Mesenteric fat pad (tissue), 1 donor: ENCODE measurements at places on chromosomes 4 and X.

- no peak for DNase-seq
Observed at GRCh38 chrX:2967998-2968909, 38.1 kb upstream of the ARSH start.

- DNase-seq: no peak
Observed at GRCh38 chr4:31341601-31342359, 621.6 kb downstream of the PCDH7 start.

GRCh38 chr4:41258783-41259182 lies 2.1 kb downstream of the UCHL1 start:
- no peak for DNase-seq

GRCh38 chr4:18203966-18204365 lies 182.4 kb upstream of the LCORL start:
- DNase-seq: no peak

- no peak for DNase-seq
Observed at GRCh38 chrX:87874043-87874442, 356.4 kb downstream of the KLHL4 start.

GRCh38 chr4:110950731-110951130 lies 327.9 kb upstream of the PITX2 start:
- no peak for DNase-seq

- no peak for DNase-seq
Observed at GRCh38 chrX:72105436-72105835, 26.3 kb downstream of the RTL5 start.

- no peak for DNase-seq
Observed at GRCh38 chr4:182221987-182222386, 21.2 kb upstream of the TENM3 start.

DNA sequence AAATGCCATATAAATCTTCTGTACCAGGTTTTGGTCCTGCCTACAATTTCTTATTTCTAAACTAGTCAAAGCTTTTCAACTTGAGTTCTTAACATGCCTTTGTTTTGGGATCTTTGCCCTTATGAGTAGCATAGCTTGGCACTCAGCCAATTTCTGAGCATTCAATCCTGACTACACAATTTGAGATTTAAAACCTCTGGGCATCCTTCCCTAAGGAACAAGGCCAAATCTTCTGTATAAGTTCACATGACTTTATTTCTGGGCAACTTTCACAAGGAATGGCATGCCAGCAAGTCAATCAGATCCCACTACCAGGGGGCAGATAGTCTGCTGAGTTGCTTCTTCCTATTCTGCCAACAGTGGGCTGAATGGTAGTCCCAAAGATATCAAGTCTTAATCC lies 254.2 kb downstream of the ADAMTS3 start:
- DNase-seq: no peak

DNA sequence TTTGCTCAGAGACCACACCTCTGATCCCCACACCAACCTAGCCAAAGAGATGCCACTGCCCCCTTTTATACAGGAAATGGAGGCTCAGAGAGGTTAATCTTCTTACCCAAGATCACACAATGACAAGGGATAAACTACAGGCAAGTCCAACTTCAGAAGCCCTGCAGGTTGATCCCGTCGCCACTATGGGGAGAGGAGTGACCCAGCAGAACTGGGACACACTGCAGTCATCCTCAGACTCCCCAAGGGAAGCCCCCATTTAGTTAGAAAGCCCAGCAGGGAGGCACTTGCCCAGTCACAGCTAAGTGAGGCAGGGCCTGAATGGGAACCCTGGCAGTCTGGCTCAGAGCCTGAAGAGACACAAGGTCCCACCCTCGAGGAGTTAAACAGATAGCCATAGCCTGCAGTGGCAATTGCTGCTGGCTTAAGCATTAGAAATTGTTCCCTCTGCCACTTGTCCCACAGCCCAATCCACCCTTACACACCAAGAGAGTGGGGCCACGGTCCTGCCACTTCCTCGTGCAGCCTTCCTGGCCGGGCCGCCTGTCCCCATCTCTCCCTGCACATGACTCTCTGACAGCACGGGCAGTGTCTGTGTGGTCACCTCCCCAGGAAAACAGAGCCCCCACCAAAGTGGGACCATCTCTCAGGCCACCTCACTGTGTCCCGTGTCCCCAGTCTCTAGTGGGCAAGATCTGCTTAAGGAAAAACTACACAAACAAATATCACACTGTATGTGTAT lies 2.7 kb downstream of the JAKMIP1 start:
- DNase-seq: peak; percentile 65

GRCh38 chrX:47620303-47620685 lies 637 bp upstream of the SYN1 start:
- peak; percentile 57 for DNase-seq

- no peak for DNase-seq
Observed at GRCh38 chr4:25346913-25347312, 30.1 kb upstream of the ANAPC4 start.

- no peak for DNase-seq
Observed at GRCh38 chr4:104983615-104984179, 163.0 kb upstream of the TET2 start.

GRCh38 chrX:28135378-28136047 lies 154.3 kb upstream of the DCAF8L1 start:
- DNase-seq: no peak

DNA sequence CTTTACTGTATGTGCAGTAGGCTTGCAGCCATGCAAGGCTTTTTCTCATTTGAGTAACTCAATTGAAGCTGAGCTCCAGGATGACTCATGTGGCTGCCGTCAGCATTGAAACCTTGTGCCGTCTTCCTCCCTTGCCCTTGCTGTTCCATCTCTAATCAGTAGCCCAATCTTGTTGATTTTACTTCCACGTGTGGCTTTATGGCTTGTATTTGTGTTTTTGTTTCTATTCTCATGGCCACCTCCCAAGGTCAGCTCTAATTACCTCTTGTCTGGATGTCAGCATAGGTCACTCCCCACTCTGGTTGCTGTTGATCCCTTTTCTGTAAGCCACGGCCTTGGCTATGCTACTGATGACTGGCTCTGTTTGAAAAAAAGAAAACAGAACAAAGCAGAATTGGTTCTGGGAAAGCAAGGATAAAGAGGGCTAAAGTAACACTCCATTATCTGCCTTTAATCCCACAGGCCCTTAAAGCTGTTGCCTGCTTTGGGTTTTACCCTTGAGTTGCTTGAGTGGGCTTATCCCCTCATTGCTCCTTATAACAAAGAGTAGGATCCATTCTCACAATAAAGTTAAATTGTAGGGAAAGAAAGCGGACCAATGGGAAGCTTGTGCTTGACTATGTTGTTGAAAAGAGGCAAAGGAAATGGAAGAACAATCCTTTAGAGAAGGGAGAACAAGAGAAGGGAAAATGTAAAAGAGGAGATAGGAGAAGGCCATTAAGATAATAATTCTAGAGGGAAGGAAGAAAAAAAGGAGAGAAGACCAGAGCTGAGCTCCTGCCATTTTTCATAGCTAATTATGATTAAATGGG lies 173.9 kb upstream of the PGRMC2 start:
- DNase-seq: no peak

GRCh38 chr4:175308236-175308635 lies 390.1 kb downstream of the ADAM29 start:
- DNase-seq: no peak

DNA sequence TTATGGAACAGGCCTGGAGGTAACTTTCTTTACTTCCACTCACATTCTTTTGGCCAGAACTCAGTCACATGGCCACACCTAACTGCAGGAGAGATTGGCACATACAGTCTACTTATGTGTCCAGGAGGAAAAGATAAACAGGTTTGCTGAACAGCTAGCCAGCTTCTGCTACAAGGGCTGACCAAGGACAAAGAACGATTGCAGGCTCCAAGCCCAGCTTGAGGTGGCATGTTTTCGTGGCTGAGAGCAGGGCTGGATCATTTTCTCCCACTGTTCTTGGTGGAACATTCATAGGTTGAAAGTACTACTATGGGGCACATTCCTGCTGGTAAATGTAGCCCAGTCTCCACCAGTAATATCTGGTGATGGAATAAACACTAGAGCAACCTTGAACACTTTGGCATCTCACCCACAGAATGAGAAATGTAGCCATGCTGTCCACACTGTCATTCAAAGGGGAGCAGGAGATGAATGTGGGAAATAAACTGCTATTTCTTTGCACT lies 28.2 kb downstream of the NHS start:
- DNase-seq: no peak

DNA sequence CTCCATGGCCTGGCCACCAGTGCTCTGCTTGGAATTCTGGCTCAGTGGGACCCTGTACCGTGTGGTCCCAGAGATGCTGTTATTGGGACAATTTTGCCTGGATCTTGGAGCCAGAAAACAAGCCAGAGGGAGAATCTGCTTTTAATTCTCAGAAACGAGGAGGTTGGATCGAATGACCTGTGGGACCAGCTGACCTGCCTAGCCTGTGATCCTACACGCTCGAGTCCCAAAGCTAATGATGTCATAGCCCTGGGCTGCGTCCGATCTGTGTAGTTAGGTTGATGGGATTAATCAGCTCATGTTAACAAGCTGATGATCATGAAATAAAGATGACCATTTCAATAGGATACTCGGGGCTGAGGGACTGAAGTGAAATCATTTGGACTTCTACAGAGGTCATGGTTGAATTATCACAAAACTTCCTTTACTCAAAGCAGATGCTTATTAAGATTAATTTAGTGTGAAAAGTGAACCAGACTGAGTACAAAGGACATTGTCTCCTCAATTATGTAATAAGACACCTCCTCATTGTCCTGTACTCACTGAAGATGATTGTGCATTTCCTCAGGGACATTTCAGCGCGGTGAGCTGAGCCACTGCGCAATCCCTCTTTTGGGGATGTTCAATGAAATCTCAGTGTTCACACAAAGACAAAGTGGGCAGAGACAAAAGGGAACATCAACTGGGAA lies 51.9 kb upstream of the STX18 start:
- DNase-seq: no peak

- no peak for DNase-seq
Observed at GRCh38 chr4:110611968-110612447, 10.9 kb downstream of the PITX2 start.

GRCh38 chrX:123771449-123772064 lies 38.7 kb upstream of the THOC2 start:
- DNase-seq: no peak

- no peak for DNase-seq
Observed at GRCh38 chrX:14026121-14026520, 3.6 kb downstream of the GEMIN8 start.

GRCh38 chr4:94941706-94942105 lies 184.0 kb downstream of the BMPR1B start:
- no peak for DNase-seq

DNA sequence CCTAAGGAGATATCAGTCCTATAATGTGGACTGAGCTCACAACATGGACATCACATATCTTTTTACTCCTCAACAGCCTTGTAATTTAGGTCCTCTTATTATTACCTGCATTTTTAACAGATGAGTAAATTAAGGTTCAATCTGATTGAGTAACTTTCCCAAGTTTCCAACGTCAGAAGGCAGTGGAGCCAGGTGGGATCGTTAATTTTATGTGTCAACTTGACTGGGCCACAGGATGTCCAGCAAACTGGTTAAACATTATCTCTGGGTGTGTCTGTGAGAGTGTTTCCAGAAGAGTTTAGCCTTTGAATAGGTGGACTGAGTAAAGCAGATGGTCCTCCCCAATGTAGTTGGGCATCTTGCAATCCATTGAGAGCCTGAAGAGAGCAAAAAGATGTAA lies 59.0 kb upstream of the SLIT2 start:
- no peak for DNase-seq

DNA sequence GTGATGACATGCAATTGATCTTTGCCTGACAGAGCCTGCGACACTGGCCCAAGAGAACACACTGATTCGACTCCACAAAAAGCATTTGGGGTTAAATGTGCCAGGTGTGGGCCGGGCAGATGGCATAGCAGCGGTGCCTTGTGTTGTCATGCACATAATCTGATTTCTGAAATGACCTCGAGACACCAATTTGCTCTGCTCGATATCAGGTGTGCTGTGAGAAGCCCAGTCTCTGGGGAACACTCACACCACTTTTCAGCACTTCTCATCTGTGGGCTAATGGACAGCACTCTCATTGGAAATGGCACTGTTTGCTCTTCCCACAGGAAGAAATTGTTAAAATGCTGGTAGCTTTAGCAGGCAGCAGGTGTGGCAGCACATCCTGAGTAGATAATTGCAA lies 738.3 kb upstream of the TENM3 start:
- no peak for DNase-seq

DNA sequence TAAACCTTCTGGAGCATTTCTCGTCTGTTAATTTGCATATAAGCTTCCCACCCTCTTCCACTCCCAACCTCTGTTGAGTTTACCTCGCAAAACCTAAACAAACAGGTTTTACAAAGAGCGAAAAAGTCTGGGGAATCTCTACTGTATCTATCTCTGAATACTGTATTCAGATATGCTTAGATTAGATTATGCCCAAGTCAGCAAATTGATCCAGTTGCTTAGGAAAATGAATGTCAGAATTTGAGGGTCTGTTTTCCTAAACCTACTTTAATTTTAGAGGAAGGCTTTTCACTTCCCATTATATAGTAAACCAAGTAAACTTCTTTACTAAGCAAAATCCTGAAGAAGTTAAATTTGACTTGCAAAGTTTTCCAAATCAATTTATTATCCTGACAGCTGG lies 6.7 kb downstream of the CCNA2 start:
- DNase-seq: no peak

- no peak for DNase-seq
Observed at GRCh38 chr4:11131491-11131890, 297.2 kb downstream of the HS3ST1 start.

DNA sequence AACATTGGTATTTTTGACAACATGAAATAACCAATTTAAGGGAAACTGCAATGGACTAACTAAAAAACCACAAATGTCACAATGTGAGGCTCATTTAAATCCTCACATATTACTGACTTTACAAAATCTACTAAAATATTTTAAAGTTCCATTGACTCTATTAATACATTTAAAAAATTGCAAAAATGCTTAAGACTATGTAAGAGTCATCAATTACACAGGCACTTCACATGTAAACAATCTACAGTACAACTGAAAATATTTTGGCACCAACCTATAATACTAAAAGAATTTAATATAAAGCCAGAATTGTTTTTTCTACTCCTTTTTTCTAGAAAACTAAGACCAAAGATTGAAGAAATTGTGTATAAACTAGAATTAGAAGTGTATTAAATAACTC lies 76.8 kb upstream of the RBMXL3 start:
- DNase-seq: no peak

DNA sequence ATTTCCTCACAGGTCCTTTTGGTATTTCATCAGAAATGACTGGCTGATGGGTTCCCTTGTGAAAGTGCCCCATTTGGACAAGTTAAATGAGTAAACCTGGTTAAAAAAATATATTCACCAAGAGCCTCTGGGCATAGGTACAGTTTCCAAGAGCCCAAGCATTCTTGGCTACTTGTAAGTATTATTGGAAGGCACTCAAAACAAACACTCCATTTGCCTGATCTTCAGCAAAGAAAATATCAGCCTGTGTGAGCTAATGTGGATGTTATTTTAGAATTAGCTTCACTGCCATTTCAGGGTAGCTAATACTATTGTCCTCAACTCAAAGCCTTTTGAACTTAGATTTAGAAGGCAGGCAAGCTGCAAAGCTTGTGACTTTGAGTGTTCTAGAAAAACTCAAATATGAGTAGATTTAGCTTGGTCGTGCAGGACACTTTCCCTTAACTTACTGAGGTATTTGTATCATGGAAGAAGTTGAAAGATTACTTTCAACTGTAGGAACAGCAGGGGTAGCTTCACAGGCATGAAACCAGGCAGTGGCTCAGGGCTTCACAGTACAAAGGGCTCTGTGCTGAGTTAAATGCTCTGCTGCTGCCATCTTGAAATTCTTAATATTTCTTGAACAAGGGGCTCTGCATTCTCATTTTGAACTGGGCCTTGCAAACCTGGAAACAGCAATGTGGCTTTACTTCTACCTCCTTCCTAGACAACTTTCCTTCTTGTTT lies 177.2 kb downstream of the AMELX start:
- no peak for DNase-seq

- DNase-seq: no peak
Observed at GRCh38 chrX:36869457-36869856, 138.7 kb upstream of the FAM47C start.
